ENCODE measurements at places on chromosomes 5 and 9.

- no peak for DNase-seq
Measured at GRCh38 chr5:153974813-153975163, 63.9 kb downstream of the FAM114A2 start.

GRCh38 chr5:90055831-90056328, 353.7 kb downstream of the CETN3 start:
- DNase-seq: no peak

- DNase-seq: no peak
Measured at GRCh38 chr5:121748686-121749085, 103.0 kb upstream of the FTMT start.

DNA sequence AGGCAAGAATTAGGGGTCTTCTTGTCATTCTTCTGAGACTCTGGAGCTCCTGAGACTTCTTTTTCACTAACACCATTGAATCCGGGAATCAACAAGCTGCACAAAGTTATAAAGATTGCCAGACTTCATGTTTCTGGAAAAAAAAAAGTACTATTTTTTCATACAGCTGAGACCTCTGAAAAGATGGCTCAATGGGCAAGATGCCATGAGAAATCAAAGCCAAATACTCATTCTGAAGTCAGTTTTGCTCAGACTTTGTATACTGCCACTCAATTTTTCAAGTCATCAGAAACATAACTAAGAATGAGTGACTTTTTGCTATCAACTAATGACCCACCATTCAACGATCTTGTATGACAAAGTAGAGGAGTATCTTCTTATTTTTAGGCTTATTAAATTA, 512.0 kb downstream of the RAB3C start:
- DNase-seq: no peak

GRCh38 chr9:121819428-121820231, 168.2 kb downstream of the DAB2IP start:
- DNase-seq: no peak

Measured in CD4-positive, alpha-beta T cell treated with Interferon alpha-2 for 1 hour (primary cell).